ENCODE measurements at places on chromosomes 5 and 9. TPM values are rescaled to one million over a fixed set of nuclear protein-coding genes. Genes with fewer than 3 reads are reported as not detected.

SLC6A19 gene
- total RNA-seq: 0.06 TPM

LCN12 gene
- 0.20 TPM for total RNA-seq

ADGRV1 gene
- 180 TPM for total RNA-seq

DNA sequence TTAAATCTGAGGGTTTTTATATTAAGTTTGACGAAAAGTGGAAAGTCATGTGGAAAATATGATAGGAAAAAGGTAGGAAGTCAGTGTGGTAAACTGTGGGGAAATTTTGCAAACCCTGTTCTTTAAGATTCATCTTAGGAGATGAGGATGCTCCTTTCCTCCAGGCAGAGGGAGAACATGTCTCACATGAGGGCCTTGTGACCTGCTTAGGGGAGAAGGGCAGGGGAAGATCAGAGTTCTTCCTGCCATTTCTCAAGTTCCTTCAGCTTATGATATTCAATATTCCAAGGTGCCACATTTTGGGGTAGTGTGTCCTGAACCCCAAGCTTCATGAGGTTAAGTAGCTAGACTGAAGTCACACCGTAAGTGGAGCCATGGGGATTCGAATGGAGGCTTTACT, 53.7 kb downstream of the MAPKAP1 start:
- no peaks in the 10 kb centered on the region for H3K36me3 ChIP-seq
- H3K4me3 ChIP-seq: no peak overlapping the region
- no peak overlapping the region for H3K27ac ChIP-seq
- peaks cover 9% of the 10 kb centered on the region for H3K4me1 ChIP-seq

- no peak overlapping the region for H3K4me3 ChIP-seq
- H3K36me3 ChIP-seq: no peaks in the 10 kb centered on the region
- H3K27ac ChIP-seq: no peak overlapping the region
- no peaks in the 10 kb centered on the region for H3K27me3 ChIP-seq
Observed at GRCh38 chr5:34606101-34606500, 50.0 kb upstream of the RAI14 start.

GRCh38 chr5:31761877-31762276, 122.9 kb downstream of the PDZD2 start:
- no peak overlapping the region for H3K4me3 ChIP-seq
- H3K27me3 ChIP-seq: no peaks in the 10 kb centered on the region
- H3K36me3 ChIP-seq: no peaks in the 10 kb centered on the region
- H3K4me1 ChIP-seq: peaks cover 9% of the 10 kb centered on the region
- no peak overlapping the region for H3K27ac ChIP-seq

DNA sequence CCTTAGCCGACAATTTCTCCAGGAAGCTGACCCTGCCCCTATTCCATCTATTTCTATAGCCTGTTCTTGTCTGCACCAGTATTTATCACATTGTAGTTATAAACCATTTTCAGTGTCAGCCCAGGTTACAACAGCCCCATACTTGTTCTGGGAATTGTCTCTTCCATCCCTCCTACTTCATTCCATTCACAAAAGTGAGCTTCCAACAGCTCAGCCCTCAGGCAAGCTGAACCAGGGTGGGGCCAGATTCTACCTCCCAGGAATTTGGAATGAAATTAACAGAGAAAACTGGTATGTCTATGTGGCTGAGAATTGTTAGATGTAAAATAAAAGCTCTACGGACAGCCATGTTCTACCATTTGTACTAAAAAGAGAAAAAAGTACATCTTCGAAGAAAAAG, 36.1 kb downstream of the STRBP start:
- H3K4me1 ChIP-seq: no peaks in the 10 kb centered on the region
- H3K27me3 ChIP-seq: no peaks in the 10 kb centered on the region
- no peaks in the 10 kb centered on the region for H3K36me3 ChIP-seq
- DNase-seq: no peak
- H3K4me3 ChIP-seq: no peak overlapping the region
- no peak overlapping the region for H3K27ac ChIP-seq

GCNT4 gene
- 2.9 TPM for total RNA-seq

DNA sequence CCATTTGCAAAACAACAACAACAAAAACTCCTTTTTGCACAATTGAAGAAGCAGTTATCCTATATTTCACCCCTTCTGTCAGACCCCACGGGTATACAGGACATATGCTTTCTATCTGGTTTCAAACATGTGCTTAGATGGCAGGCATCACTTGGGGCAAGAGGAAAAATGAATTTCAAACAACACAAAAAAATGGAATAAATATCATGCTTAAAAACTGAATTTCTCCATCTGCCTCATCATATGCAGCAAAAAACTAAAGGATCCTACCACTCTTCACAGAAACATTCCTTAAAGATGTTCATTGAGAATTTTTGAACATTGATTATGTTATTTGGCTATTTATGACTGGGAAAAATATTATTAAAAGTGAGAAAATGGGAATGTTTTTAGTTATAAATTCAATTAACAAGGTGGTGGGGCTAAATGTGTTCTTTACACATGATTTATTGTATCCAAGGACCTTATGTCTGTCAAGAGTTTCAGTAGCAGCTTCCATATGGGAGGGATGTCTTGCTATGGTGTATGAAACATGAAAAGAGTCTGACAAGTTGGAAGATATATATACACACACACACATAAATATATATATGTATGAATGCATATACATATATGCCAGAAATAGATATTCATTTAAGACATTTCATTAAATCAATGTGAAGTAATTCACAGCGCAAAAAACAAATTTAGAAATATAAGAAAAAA, 358.0 kb downstream of the CDH12 start:
- H3K4me3 ChIP-seq: no peak overlapping the region
- no peaks in the 10 kb centered on the region for H3K36me3 ChIP-seq
- H3K27ac ChIP-seq: no peak overlapping the region
- peak; percentile 72 for DNase-seq
- H3K4me1 ChIP-seq: no peaks in the 10 kb centered on the region

DNA sequence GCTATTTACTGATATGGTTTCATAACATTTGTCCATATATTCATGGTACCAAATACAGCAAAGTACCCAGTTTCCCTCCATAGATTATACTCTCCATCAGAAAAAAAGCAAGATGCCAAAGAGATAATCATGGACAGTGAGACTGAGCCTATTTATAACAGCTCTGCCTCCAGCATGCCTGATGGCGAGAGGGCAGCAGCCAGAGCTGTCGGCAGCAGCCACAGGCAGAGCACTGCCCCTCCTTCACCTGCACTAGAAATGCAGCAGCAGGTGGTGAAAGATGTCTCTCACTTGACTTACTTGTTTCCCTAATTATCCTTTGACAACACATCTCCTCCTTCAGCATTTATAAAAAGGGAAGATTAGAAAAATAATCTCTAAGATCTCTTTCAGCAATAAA, 32.4 kb downstream of the CTNNAL1 start:
- H3K4me3 ChIP-seq: no peak overlapping the region
- H3K36me3 ChIP-seq: no peaks in the 10 kb centered on the region
- H3K4me1 ChIP-seq: no peaks in the 10 kb centered on the region
- DNase-seq: no peak
- no peaks in the 10 kb centered on the region for H3K27me3 ChIP-seq
- H3K27ac ChIP-seq: no peak overlapping the region

GRCh38 chr5:60248901-60249300, 355.4 kb upstream of the PDE4D start:
- H3K36me3 ChIP-seq: no peaks in the 10 kb centered on the region
- no peak for DNase-seq
- H3K4me1 ChIP-seq: no peaks in the 10 kb centered on the region
- no peak overlapping the region for H3K4me3 ChIP-seq

DNA sequence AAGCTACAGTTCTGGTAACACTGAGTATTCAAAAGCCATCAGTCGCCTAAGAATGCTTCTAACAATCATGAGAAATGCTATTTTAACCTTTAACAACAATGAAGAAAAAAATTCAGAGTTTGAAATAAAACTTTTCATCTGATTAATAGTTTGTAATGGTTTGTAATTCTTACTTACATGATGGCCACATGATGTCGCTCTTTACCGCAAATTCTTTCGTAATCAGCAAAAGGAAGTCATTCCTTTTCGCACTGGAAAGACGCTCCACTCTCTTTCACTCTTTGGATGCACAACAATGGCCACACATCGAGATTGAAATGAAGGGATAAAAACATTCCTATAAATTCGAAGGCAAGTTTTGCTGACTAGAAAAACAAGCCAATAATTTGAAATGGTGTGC, at the start of gene PCDHA7:
Gene PCDHA7 (plus strand): TSS at position 277 of the 400 bp plus-strand sequence. CDS start 115 bp downstream, at position 392.
- H3K4me1 ChIP-seq: no peaks in the 10 kb centered on the region
- no peaks in the 10 kb centered on the region for H3K27me3 ChIP-seq
- peaks cover 17% of the 10 kb centered on the region for H3K36me3 ChIP-seq
- no peak within 1 kb of the TSS for H3K27ac ChIP-seq
- no peak within 1 kb of the TSS for H3K4me3 ChIP-seq

DNA sequence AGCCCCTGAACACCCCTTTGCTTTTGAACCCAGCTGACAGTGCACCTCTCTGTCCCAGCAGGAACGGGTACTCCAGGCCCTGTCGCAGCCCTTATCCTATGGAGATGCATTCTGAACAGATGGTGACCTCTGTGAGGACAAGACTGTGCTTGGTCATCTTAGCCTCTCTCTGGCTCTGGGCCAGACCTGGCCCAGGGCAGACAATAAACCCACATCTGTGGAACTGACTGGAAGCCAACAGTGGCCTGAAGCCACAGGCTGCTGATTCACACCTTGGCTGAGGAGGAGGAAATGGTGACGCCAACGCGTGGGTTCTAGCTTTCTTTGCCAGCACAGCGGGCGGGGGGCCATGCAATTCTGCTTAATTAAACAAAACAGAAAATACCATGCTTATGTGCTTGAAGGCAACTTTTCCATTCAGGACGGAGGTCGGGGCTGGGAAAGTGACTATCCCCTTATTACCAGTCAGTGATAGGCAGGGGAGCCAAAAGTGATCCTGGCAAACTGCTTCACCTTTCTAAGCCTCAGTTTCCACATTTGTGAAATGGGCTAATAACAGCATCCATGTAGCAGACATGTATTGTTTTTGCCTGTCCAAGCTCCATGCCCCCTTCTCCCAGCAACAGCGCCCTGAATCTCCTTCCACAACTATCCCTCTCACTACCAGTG, 10.8 kb downstream of the SH3PXD2B start:
- H3K27ac ChIP-seq: peak overlapping the region; percentile 58
- H3K36me3 ChIP-seq: peaks cover 6% of the 10 kb centered on the region
- H3K4me1 ChIP-seq: peaks cover 64% of the 10 kb centered on the region
- no peaks in the 10 kb centered on the region for H3K27me3 ChIP-seq

GRCh38 chr5:139199321-139199720, 1.2 kb upstream of the SIL1 start:
- DNase-seq: no peak
- no peak overlapping the region for H3K4me3 ChIP-seq
- H3K36me3 ChIP-seq: peaks cover 2% of the 10 kb centered on the region
- peaks cover 4% of the 10 kb centered on the region for H3K4me1 ChIP-seq

GRCh38 chr9:127341152-127341551, 55.8 kb upstream of the SLC2A8 start:
- H3K27me3 ChIP-seq: no peaks in the 10 kb centered on the region
- H3K4me3 ChIP-seq: no peak overlapping the region
- no peak overlapping the region for H3K27ac ChIP-seq
- H3K4me1 ChIP-seq: peaks cover 8% of the 10 kb centered on the region

GRM6 gene
- 0.06 TPM for total RNA-seq

DNA sequence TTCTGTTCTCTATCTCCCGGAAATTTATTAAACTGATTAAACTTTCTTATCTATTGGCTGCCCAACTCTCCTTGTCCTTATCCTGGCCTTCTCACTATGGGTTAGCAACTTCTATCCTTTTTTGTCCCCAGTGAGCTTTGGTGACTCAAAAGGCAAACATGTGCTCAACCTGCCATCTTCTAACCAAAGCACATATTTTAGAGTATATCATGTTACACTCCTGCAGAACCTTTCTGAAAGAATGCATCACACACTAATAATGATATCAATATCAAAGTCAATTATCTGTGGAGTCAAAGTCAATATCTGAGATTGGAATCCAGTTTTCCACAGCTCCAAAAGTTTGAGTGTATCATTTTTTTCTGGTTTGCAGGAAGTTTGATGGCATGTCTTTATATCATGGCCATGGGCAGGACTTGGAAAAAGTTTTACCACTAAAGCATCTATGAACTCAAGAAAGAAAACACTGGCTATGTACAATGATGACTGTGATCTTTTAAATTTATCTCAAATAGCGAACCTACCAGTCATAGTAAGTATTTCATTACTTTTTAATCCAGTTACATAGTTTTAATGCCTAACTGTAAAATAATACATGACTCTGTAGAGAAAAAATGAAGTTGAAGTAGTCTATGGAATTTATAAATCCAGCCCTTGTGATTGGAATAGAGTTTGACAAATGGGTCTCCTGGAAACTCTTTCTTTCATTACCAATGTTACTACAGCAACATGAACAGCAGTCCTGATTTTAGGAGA, 166.8 kb downstream of the DROSHA start:
- H3K27ac ChIP-seq: no peak overlapping the region
- H3K27me3 ChIP-seq: no peaks in the 10 kb centered on the region
- no peak for DNase-seq
- no peaks in the 10 kb centered on the region for H3K36me3 ChIP-seq
- H3K4me3 ChIP-seq: no peak overlapping the region

DNA sequence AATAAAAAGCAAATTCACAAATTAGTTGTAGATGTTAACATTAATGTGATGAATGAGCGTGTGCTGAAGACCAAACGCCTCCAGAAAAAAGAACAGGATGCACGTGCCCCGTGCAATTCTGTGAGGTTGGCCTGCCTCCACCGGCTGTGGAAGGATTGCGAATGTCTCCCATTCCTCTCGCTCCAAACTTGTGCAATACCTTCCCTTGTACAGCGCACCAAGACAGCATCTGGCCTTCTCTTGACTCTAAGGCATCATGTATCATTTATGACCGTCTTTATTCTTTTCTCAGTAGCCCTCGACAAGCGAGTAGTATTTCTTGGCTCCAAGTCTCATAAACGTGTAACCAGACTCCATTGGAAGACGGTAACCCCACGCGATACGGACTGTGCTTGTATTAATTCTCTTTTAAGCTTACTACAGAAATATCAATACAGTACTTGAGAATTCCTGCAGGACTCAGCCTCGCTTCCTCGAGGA, 1.5 kb upstream of the TESK1 start:
- no peaks in the 10 kb centered on the region for H3K27me3 ChIP-seq
- no peak for DNase-seq
- H3K36me3 ChIP-seq: peaks cover 19% of the 10 kb centered on the region

DNA sequence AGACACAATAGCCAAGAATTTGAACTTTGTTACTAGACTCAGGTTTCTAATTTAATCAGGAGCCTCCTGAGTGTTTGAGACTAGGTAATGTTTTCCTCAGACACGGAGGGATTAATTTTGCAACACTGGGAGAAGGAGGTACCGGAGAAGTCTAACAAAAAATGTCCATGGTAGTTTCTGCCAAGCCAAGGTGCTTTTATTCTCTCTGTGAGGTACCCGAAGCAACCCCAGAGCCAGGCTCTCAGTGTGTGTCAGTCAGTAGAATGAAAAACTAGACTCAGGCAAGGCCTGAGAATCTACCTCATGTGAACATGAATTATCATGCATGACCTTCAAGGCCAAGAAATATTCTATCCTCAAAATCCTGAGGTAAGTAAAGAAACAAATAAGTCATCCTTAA, 980.8 kb upstream of the DMAC1 start:
- no peak for DNase-seq
- no peak overlapping the region for H3K27ac ChIP-seq
- no peaks in the 10 kb centered on the region for H3K4me1 ChIP-seq
- no peaks in the 10 kb centered on the region for H3K27me3 ChIP-seq
- no peaks in the 10 kb centered on the region for H3K36me3 ChIP-seq

- DNase-seq: no peak
- H3K27me3 ChIP-seq: no peaks in the 10 kb centered on the region
- no peaks in the 10 kb centered on the region for H3K4me1 ChIP-seq
- H3K4me3 ChIP-seq: no peak overlapping the region
- H3K36me3 ChIP-seq: no peaks in the 10 kb centered on the region
Observed at GRCh38 chr9:82202808-82203207, 214.2 kb downstream of the SPATA31D1 start.

SPOCK1 gene
- 97.6 TPM for total RNA-seq

GRCh38 chr5:3911773-3912172, 316.1 kb downstream of the IRX1 start:
- H3K27ac ChIP-seq: no peak overlapping the region
- H3K27me3 ChIP-seq: peaks cover 2% of the 10 kb centered on the region
- no peaks in the 10 kb centered on the region for H3K36me3 ChIP-seq
- no peaks in the 10 kb centered on the region for H3K4me1 ChIP-seq
